ENCODE measurements at places on chromosomes 12 and 14. TPM values are rescaled to one million over a fixed set of nuclear protein-coding genes. Genes with fewer than 3 reads are reported as not detected.

DNA sequence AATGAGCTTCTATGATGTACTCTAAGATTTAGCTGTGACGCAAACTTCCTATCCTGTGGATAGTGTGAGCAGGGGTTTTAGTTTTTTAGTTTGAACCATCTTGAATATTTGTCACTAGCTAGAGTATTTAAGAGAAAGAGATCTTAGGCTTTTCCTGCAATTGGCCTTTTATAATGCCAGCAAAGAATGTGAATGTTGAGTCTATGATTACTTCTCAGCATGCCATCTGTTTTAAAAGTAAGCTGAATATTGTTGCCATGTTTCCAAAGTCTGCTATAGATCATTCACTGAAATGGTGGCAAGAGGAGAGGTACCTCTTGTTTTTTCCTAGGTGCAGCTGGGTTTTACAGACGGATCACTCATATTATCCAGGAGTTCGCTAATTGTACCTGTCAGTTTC, 1783.6 kb upstream of the FLRT2 start:
- no peak for DNase-seq

- no peak for DNase-seq
These were observed 82.3 kb downstream of the RGS6 start for GRCh38 chr14:72014486-72014885.

GRCh38 chr12:57620936-57621496, 9.8 kb downstream of the ARHGEF25 start:
- DNase-seq = no peak

- DNase-seq = no peak
These were observed 11.5 kb upstream of the CHD4 start for GRCh38 chr12:6618483-6619225.

DNA sequence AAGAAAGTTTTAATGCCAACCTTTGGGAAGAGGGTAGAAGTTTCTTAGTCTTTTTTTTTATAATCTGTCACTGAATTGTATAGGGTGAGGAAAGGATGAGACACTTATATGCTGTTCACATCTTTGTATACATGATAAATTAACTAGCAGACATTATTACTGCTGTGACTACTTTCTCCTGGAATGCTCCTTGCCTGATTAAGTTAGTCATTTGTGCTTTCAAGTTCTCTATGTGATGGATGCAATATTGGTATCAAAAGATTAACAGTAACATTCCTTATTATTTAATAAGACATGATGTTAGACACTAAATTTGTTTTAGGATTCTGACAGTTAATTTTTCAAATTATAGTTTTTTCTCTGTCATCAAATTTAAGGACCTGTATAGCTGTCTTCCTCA, 223.4 kb upstream of the GARIN2 start:
- DNase-seq = no peak

DNA sequence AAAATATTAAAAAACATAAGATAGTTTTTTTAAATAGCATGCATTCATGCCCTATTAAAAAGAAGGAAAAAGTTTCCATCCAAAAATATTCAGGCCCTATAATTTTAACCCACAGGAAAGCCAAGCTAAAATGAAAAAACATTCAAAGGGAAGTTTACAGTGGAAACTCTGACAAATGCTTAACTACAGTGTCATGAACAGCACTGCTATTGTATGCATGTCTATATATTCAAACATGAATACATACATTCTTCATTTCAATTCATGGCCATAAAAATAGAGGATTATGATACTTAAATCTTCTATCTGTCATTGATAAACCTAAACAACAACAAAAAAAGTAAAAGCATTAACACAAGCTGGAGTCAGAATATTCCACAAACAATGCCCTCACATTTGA, 67.4 kb downstream of the PPP2R5E start:
- no peak for DNase-seq

DNA sequence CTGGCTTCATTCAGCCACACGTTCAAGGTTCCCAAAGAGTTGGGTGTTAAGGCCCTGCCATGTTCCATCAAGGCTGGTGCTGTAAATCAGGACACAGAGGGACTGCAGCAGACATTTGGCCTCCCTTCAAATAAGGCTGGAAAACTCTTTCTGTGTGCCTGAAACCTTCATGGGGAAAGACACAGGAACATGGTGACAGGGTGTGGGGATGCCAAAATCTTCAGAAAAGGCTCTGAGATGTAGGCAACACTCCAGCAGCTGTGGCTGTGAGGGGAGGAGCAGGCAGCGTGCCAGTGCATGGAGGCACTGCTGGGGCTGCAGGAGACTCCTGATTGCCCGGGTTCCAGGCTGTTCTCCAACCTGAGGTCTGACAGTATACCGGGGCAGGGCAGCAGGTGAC, 15.0 kb downstream of the POMT2 start:
- DNase-seq = no peak

- DNase-seq = peak; percentile 62
These were observed 286.7 kb downstream of the ZFP36L1 start for GRCh38 chr14:68506021-68506644.

GRCh38 chr12:50314636-50315312, 31.5 kb upstream of the LIMA1 start:
- peak; percentile 19 for DNase-seq

- DNase-seq = no peak
These were observed 29.2 kb downstream of the GLRX5 start for GRCh38 chr14:95564060-95564459.

DNA sequence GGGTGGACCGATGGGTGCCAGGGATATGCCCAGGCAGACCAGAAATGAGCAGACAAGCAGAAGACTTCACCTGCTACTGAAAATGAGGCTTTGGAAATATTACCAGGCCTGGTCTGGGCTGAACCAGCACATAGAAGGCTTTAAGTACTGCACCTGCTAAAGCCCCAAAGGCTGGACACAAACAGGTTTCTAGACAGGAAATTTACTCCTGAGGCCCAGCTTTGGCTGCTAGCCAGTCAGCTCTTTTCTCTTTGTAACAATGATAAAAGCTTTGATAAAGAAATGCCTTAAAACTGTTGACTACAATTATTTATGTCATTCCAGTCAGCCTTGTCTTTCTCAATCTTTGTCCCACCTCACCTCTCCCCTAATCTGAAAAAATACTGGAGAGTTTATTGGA, 228.9 kb upstream of the EGLN3 start:
- no peak for DNase-seq

GRCh38 chr14:54603362-54603761, 36.4 kb downstream of the SAMD4A start:
- DNase-seq = no peak

- DNase-seq = no peak
These were observed 611.0 kb downstream of the FSCB start for GRCh38 chr14:43896044-43896443.

- no peak for DNase-seq
These were observed 2.3 kb upstream of the ITGA5 start for GRCh38 chr12:54421175-54421878.

- no peak for DNase-seq
These were observed 33.9 kb downstream of the ACTN1 start for GRCh38 chr14:68945190-68945584.

DNA sequence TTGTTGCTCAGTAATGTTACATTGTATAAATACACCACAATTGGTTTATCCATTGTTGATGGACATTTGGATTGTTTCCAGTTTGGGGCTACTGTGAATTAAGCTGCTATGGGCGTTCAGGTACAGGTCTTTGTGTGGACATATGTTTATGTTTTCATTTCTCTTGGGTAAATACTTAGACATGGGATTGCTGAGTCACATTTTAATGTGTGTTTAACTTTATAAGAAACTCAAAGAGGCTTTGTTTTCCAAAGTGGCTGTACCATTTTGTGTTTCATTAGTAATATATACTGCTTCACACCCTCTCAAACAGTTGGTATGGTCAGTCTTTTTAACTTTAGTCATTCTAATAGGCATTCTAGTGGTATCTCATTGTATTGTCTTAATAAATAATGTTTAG, 225.0 kb downstream of the SPTSSA start:
- DNase-seq = no peak

DNA sequence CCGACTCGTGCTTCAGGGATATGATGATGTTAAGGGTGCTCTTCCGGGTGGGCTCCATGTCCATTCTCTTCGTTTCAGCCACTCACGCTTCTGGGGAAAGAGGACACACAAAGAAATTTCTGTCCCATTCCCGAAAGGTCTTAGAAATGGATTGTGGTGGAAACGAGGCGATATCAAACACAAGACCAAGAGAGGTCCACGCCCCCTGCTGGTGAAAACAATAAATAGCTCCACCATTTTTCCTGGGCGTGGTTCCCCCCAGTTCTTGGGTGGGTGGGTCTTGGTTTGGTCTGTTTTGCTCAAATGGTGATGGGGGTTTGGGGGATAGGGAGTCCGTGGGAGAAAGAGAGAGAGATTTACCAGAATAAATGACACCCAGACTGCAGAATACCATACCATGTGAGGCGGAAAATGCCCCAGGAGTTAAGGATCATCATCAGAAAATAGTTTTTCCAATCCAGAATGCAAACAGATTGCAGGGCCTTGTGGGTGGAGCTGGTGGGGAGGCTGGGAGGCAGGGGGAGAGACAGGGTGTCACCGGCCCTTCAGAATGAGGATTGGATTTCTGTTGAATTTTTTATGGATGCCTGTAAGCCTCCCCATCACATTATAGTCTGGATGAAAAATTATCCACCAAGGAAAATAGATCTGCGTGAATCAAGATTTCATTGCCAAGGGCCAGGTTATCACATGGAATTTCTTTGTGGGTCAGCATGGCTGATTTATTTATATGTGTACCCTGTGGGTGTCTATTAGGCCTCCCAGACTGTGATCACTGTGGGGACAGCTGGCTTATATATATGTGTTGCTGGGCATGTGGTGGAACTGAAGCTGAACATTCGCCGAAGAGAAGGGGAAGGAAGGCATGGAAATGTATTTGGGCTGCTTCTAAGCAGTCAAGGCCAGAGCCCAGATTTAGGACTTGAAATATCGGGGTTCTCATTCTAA, 55.8 kb downstream of the SRRM4 start:
- no peak for DNase-seq

- DNase-seq = no peak
These were observed 2.6 kb upstream of the WNK1 start for GRCh38 chr12:749751-750270.

GRCh38 chr14:21526672-21527317, 649 bp upstream of the SALL2 start:
- no peak for DNase-seq

Gene RTN1
- total RNA-seq = 0.79 TPM

Gene TAMALIN
- total RNA-seq = 5.1 TPM

Gene INHBC
- not detected for total RNA-seq

Gene KRT3
- not detected for total RNA-seq

Data from kidney epithelial cell (primary cell).